ENCODE measurements at places on chromosomes 12 and 14.

- DNase-seq, result no peak
Observed at GRCh38 chr14:80784820-80785219, 156.7 kb downstream of the CEP128 start.

GRCh38 chr12:130849561-130850417, 10.7 kb upstream of the STX2 start:
- peak; percentile 62 for DNase-seq

DNA sequence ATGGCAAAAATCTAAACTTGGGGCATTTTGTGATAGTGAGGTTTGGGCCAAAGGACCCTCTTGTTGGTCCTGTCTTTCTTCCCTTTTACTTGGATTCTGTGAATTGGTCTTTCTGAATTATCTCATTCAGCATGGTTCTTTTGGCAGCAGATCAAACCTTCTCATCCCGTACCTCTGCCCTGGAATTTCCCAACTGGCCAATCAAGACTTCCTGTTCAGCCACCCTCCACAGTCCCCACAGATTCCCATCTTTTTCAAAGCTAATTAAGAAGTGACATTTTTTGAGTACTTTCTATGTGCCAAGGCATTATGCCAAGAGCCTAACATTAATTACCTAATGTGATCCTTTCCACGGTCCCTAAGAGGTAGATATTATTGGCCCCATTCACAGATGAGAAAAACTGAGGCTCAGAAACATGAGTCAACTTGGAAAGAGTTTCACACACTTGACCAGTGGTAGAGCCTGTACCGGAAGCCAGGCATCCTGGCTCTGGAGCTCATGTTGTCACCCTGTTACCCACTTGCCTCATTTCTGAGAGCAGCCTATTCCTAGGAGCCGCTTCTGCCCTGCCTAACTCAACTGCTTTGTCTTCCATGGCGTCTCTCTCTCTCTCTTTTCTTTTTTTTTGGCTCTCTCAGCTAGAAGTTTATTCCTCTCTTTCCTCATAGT, 135.9 kb downstream of the C12orf75 start:
- no peak for DNase-seq

DNA sequence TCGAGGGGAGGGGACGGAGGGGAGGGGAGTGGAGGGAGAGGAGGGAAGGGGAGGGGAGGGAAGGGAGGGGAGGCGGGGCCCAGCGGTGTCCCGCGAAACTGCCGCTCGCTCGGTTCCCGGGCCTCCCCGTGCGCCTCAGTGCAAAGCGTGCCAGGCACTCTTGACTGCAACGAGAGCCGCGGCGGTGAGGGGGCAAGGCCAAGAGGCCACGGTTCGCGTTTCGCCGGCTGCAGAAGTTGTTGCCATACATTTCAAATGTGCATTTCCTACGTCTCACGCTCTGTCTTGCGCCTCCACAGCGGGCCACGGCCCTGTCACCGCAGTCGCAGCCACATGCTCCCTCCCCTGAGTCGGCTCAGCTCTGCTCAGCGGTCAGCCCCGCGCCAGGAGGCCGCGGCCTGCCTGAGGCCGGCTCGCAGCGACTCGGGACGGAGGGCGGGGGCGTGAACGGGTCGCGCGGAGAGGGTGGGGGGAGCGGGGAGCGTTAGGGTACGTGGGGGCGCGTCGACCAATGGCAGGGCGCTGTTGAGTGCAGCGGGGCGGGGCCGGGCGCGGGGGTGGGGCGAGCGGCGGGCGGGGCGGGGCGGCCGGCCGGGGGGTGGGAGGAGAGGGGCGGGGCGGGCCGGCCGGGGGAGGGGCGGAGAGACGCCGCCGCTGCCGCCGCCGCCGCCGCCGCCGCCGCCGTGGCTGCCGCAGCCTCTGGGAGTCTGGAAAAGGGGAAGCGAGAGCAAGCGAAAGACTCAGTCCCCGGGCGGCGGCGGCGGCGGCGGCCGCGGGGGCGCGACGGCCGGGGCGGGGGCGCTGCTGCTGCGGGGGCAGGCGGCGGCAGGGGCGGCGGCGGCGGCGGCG, at the start of gene PPP2R5C:
Gene PPP2R5C, plus strand, starts transcription at position 678 of the 849 bp plus-strand sequence. CDS start 185 bp downstream, outside the sequence.
- DNase-seq, result peak; percentile 95

DNA sequence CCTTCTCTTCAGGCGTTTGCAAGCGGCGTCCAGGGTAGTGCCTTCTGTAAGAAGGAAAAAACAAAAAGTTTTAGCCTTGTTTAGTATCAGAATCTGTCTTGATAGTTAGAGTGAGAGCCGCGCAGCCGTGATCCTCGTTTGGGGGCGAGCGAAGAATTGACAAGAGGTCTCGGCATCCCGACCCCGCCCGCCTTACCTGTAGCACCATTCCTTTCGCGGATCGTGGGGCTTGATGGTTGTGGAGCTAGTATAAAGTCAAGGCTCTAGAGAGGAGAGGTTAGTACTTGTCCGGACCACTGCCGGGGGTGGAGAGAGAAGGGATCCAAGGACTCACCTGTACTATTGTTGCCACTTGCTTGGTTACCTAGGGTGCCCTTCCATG, 494 bp downstream of the TMTC3 start:
- peak; percentile 78 for DNase-seq

DNA sequence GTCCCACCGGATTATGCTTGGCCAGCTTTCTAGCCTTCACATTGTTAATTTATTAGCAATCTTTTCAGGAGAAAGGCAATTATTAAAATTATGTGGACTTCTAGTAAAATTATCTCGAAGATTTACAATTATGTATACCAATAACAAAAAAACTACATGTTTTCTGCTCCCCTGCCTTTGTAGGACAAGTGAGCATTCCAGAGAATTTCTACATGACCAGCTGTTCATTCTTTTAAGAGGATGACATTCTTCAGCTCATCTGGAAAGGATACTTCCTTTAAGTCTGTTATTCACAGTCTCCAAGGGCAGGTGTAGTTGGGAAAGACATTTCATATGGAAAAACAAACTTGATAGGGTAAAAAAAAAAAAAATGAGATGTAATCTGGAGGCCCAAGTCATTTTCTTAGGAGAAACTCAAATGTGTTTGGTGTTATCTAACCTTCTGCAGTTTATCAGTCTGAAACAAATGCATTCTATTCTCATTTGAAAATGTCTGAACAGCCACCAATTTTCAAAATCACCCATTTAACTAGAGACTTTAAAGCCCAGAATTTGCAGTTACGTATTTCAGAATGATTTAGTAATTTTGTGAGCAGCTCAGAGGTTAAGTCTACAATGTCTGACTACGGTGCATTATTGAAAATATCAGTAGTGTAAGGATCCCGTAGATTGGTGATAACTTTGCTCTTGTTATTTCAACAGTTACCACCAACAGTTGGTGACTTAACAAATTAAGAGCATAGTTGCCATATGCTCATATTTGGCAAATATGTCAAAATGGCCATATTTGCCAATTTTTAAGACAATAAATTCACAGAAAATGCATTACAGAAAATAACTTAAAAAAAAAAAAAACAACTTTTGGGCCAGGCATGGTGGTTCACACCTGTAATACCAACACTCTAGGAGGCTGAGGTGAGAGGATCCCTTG, 1.8 kb upstream of the PHLDA1 start:
- no peak for DNase-seq

DNA sequence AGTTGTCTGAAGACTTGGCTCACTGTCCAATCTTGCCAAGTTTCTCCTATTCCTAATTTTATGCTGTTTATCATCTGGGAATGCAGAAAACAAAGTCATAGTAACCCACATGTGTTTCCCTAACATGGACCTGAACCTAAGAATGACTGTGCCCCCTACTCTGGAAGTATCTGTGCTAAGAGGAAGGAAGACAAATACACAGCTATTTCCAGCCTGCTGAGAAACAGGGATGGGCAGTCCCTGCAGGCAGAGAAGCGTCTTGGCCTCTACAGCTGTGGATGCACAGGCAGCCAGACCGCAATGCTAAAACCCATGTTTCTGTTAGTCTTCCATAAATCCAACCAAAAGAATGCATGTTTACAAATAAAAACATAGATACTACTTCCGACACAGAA, 56.2 kb downstream of the DUSP16 start:
- DNase-seq, result no peak

Measured in NCI-H69 (cell line).